Epithelial cell of prostate (primary cell): ENCODE measurements at places on chromosomes 5 and 9.

GRCh38 chr9:17614250-17614649 is 35.4 kb downstream of the SH3GL2 start:
- no peak for DNase-seq

GRCh38 chr5:54692631-54693030 is 175.1 kb downstream of the SNX18 start:
- no peak for DNase-seq

DNA sequence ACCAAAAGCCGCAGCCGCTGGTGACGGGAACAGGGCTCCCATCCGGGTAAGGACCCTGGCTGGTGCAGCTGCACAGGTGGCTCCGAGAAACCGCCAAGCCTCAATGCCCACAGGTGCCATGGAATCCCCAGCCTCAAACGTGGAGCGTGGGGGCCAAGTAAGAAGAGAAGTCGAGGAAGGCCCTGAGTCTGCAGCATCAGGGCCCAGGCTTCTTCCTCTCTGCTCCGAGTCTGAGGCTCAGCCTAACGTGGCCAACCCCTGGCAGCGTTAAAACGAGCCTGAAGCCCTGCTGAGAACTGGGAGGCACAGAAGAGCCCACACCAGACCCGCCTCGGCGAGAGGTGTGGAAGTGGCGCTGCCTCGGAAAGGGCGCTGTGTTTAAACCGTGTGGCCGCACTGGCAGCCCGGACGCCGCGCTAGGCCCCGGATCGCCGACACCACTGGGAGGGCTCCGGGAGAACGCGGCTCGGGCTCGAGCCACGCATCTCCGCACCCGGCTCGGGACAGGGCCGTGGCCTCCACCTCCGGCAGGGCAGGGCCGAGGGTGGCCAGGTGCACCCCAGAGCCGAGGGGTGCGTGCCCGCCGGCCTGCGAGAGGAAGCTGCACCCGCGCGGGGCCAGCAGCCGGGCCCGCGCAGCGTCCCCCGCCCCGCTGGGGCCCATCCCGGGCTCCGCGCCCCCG is 730 bp downstream of the ZMYND19 start:
- DNase-seq: no peak

DNA sequence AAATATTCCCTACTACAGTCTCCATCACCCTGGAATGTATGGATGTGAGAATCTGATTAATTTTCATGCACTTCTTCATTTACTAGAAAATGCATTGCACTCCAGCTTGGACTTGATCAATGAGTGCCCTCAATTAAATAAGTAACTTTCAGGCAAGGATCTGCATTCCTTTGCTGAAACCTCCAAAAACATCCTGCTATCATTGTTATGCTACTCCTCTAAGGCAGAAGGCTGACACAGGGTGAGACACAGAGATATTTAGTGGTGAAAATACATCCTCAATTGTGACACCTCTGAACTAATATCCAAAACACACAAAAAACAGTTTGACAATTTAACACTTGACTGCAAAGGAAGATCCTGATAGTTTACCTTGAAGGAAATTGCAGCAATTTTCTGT is 57.9 kb upstream of the CDH12 start:
- no peak for DNase-seq

DNA sequence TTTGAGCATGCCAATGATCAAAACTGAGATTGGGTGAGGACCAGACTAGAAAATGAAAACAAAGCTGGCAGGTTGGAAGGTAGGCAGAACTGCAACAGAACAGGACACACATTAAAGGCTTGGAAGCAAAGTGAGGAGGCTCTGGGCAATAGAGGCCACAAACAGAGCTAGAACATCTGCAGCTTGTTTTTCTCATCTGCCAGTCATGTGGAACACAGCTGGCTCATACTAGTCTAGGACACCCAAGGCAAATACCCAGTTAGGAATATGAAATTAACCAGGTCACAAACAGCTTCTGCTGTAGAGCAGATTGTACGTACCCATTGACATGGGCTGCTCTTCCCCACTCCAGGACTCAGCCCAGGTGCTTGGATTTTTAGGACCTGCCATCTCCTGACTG is 61.7 kb downstream of the SPEF2 start:
- no peak for DNase-seq

- DNase-seq: no peak
Measured at GRCh38 chr9:32877103-32877502, 93.8 kb downstream of the TMEM215 start.

DNA sequence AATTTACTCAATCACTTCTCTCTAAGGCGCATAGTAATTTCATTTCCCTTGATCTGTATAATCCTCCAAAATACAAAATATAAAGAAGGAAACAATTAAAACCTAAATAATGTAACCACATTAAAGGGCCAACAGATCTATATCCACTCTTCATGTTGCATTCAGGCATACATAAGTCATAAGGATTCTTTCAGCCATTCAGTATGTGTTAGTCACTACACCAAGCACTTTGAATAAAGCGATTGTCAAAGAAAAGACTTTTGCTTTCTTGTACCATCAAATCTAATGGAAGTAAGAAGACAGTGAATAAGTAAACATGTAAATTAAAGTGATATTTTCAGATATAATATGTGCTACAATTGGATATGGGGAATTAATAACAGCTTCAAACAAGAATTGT is 569.2 kb upstream of the PTPRD start:
- no peak for DNase-seq

- DNase-seq: no peak
Measured at GRCh38 chr5:134203630-134204029, 22.2 kb downstream of the PPP2CA start.

DNA sequence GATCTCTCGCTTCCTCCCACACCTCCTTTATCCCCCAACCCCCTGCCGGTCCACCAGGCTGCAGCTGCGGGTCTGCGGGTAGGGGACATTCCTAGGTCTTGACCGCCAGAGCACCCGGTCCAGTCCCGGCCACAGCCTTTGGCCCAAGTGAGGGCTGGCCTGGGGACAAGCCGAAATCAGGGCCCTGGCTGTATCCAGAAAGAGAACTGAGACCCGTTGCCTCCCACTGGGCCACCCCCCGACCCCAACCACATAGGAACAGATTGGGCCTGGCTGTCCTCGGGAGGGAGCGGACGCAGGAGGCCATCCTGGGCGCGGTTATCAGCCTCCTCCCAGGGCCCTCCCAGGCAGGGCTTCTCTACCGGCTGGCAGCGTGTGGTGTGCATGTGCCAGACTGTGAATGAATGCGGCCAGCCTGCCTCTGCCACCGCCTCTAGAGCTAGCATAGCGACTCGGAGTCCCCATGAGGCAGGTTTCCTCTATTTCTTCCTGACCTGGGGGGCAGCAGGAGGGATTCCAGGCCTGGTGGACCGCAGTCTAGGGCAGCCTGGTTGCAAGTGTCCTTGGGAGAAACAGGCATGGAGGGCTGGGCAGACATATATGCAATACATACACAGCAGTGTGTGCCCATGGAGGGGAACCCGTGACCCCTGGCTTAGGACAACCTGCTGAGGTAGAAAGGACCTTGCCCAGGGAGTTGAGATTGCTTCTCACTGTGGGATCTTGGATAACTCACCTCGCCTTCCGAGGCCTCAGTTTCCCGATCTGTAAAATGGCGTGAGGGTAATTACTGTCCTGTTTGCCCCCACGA is 1.2 kb downstream of the N4BP3 start:
- no peak for DNase-seq

DNA sequence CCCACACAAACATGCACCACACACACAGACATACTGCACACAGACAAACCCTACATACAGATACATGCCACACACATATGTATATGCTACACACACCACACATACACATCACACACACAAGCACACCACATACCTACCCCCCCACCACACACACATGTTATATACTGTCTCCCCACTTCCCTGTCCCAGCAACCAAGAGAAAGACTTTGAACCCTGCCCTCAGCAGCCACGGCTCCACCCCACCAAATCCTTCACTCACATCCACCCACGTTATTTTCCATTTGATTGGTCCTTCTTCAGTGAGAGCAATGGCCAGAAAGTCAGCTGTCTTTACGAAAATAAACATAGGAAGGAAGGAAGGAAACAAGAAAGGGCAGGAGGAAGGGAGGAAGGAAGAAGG is 479.8 kb downstream of the DIRAS2 start:
- no peak for DNase-seq

DNA sequence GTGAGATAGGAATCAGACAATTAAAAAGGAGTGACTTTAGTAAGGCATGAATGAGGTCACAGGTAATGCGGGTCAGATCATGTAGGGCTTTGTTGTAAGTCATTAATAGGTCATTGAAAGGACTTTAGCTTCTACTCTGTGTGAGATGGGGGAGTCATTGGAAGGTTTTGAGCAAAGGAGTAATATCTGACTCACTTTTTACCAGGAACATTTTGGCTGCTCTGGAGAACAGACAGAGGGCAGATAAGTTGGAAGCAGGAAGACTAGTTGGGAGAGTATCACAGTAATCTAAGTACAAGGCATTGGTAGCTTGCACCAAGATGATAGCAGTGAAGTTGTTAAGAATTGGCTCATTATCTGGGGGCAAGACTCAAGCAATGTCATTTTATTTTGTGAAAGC is 37.4 kb downstream of the KIF2A start:
- no peak for DNase-seq

DNA sequence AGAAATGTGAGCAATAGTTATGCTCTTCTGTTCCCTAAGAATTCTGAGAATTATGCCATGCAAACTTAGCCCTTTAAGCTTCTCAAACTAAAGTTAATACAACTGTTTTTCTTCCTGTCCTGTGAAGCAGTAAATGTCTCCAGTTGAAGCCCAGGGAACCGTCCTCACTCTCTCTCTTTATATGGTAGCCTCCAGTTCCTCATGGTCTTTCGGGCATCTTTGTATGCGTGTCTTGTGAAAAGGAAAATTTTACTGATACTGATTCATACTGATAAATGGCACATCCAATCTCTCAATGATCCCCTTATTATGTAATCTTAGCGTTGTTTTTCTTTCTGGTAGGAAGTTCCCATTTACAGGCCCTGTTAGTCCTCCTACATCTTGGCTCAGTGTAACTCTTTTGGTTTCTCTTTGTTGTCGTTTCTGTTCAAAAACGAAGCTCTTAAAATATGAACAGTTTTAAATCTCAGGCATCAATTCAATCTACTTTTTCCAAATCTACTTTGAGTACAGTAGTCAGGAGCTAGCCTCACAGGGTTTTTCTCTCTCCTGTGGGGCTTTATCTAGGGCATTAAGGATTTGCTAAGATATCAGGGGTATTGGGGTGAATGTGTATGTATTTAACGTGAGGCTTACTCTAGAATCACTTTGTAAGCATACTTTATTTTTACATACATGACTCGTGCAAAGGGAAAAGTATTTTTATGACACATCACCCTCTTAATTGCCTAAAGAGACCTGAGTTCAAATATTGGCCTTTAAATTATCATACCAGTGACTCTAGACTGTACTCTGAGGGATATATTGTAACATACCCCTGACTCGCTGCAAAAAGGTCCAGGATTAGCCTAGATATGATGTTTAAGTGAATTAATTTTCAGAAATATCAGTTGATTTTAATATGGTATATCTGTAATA is 258.0 kb downstream of the NR3C1 start:
- no peak for DNase-seq

- peak; percentile 52 for DNase-seq
Measured at GRCh38 chr5:131302506-131302905, 38.7 kb downstream of the CDC42SE2 start.

GRCh38 chr5:177005619-177006264 is 837 bp downstream of the UIMC1 start:
- no peak for DNase-seq

DNA sequence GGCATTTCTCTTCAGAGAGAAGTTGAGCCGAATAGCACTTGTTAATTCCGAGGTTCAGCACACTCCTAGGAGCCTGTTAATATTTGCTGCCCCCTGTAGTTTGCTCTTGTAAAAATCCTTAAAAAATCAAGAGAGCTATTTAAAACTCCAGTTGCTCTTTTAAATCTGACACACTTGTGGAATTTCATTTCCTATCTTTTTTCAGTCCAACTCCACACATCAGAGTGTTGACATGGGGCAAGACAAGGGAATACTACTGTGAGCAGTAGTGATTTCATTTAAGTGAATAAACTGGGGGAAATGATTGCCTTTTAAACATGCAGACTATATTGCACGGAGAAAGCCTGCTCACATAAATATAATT is 1096.3 kb upstream of the DMAC1 start:
- no peak for DNase-seq

GRCh38 chr9:28999806-29000205 is 1426.5 kb upstream of the C9orf72 start:
- no peak for DNase-seq

DNA sequence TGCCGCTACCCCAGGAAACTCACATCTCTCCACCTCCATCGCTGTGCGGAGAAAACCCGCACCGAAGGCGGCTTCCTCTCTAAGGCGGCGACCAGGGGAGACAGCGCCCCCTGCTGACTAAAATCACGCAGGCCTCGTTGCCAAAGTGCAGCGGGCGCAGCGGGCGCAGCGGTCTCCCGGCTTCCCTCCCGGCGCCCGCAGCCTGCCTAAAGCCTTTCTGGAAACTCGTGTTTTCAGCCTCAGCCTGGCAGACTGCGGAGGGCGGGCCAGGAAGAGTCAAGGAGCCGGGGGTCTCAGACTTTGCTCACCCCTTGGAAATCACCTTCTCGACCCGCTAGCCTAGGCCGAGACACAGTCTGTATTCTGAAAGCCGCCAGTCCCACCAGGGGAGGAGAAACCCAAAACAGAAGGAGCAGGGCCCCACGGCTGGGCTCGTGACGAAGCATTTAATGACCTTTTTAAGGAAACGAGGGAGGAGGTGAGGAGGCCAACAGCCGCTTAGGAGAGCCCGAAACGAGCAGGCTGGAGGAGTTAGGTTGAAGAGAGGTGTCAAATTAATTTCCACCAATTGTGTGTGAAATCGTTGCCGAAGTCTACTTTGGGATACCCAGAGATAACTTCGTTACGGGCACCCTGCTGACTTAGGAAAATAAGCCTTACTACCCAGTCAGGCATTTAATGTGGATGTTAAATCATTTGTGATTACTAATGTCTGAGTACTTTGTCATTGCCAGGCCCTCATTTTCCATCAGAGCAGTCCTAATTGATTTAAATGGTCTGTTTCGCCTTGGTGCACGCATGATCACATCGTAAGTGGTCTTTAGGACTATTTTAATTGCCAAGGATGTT is 7.3 kb upstream of the FOXB2 start:
- no peak for DNase-seq

GRCh38 chr5:7754997-7755596 is 95.8 kb downstream of the CFAP90 start:
- no peak for DNase-seq

GRCh38 chr5:111083323-111083722 is 8.8 kb upstream of the WDR36 start:
- DNase-seq: no peak

GRCh38 chr5:178249191-178249989 is 16.8 kb upstream of the PHYKPL start:
- DNase-seq: peak; percentile 79

GRCh38 chr5:155103146-155103545 is 89.6 kb downstream of the KIF4B start:
- DNase-seq: no peak

DNA sequence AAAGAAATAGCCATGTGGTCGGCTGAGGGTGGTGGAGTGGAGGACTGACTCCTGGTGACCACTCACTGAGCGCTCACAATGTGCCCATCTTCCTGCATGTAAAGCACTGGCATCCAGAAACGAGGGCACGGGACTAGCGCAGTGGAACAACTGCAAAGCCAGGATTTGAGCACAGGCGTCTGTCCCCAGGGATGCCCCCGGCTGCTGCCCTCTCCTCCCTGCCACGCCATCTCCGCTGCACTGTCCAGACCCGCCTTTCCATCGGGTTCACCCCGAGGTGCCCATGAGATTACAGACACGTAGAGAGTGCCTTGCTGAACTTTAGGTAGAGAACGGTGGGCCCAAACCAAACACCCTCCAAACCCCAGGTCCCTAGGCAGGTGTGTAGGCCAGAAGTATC is 44.7 kb downstream of the PRRT1B start:
- no peak for DNase-seq

GRCh38 chr9:8736805-8737204 is 937.2 kb upstream of the DMAC1 start:
- DNase-seq: no peak
